ENCODE measurements at places on chromosomes 13 and 19.

DNA sequence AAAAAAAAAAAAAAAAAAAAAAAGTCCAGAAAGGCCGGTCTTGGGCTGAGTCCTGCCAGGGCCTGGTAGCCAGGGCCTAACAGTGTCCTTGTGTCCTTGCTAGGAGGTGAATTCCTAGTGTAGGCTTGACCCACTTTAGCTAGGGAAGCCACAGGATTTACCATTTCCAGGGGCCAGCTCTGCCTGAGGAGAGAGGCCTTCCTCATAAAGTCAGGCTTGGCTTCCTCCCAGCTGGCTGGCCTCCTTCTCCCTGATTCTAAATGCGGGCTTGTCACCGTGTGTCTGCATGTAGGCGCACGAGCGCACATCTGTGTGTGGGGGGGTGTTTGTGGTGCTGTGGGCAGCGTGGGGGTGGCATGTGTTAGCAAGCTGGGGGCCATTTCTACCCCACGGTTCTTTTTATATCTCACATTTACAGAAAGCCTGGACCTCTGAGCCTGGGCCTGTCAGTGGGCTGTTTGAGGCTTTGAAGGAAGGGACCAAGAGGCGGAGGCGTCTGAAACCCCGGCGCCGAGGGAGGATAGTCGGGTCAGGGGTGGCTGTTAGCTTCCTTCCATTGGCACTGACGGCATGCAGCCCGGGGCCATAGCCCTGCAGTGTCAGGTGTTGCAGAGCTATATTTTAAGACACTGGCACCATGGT lies 31.7 kb downstream of the IER2 start:
- peak; percentile 74 for DNase-seq

- DNase-seq: no peak
Observed at GRCh38 chr13:94343243-94343585, 136.3 kb downstream of the DCT start.

DNA sequence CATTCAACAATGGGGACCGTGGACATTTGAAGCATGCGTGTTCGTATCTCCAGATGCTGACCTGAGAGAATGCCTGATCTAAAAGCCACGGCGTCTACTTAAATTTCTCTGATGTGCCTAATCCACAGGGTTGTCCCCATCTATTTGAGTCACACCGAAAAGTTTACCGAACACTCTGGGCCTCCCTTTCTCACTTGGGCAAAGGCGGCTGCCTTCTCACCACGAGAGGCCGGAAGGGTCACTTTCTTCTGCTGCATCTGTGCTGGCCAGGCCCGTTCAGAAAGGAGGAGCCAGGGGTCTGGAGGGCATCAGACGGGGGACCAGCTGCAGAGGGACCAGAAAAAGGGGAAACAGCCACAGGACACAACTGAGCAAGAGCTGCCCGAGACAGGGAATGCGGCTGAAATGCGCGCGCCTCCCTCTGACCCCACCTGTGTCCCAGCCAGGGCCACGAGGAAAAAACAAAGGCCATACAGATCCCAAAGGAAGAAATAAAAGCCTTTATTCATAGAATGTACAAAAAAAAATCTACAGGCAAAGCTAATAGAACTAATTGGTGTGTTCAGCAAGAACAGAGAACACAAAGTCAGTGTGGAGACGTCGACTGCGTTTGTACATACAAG lies 71.3 kb upstream of the C13orf46 start:
- DNase-seq: no peak

DNA sequence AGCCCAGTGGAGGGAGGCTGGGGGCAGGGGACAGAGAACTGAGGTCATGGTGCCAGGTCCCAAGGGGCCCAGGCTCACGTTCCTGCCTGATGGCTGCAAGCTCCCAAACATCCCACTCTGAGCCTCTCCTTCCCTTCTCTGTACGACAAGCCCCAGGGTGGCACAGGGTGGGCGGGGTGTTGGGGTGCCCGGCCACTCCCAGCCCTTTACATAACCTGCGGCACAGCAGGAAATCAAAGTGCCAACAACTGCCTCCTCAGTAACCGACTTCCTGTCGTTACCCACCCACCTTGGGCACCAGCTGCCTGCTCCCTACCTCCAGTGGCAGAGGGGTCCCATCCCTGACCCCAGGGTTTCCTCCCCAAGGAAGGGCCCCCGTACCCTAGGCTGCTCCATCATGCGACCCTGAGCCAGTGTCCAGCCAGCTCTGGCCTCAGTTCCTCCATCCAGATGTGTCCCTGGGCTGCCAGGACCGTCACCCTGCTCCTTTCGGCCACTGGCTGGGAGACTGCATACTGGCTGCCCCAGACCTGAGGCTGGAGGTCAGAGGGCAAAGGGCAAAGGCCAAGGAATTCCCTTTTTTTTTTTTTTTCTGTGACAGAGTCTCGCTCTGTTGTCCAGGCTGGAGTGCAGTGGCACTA lies 27.7 kb upstream of the NFIC start:
- DNase-seq: no peak

GRCh38 chr19:30215248-30215647 lies 156.9 kb upstream of the ZNF536 start:
- no peak for DNase-seq

GRCh38 chr19:1066251-1066747 lies 668 bp upstream of the ARHGAP45 start:
- no peak for DNase-seq

GRCh38 chr13:113742445-113743120 lies 16.4 kb upstream of the TMEM255B start:
- no peak for DNase-seq

DNA sequence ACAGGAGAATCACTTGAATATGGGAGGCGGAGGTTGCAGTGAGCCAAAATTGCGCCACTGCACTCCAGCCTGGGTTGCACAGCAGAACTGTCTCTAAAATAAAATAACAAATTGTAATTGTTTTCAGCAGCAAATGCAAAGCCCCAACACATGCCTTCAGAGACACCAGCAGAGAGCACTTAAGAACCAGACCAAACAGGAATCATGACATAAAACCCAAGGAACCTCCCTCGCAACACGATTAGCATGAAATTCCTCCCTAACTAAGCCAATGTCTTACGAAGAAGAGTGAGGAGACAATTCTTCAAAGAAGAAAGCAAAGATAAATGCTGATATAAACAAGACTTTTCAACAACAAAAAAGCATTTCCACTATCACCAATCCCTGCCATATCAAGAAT lies 40.1 kb downstream of the PSPC1 start:
- no peak for DNase-seq

- no peak for DNase-seq
Observed at GRCh38 chr13:96794669-96795068, 199.6 kb downstream of the OXGR1 start.

DNA sequence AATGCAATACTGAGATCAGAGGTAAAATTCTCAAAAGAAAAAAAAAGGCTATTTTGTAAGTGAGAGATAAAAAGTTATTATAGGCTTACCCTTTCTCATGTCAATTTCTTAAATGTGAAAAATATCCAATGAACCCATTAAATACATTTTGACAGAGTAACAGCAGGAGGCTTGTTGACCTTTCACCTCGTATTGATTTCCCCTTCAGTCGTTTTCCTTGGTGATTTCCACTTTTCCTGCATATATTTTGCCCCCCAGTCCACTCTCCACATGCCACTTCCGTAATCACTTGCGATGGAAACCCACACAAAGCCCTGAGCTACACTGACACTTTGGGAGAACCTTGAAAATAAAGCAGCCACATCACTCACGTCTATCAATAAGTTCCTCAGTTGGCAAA lies 248.1 kb upstream of the OBI1 start:
- DNase-seq: no peak

DNA sequence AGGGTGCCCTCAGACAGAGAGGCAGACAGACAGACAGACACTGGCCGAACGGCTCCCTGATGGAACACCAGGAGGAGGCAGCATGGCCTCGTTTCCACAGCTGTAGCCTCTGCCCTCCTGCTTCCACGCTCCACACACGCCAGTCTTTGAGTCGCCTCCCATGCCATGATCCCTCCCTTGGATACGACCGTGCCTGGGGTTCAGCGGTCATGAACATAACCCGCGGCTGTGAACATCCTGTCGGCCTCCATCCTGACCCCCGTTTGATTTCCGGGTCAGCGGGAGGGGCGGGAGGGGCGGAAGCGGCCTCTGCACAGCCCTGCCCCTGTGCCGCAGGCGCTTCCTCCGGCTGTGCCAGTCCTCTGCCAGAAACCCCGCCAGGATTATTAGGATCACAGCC lies 23.4 kb downstream of the GP6 start:
- DNase-seq: no peak

- no peak for DNase-seq
Observed at GRCh38 chr13:83183439-83184149, 698.7 kb downstream of the SLITRK1 start.

- DNase-seq: peak; percentile 50
Observed at GRCh38 chr19:18634612-18635297, 2.1 kb upstream of the KLHL26 start.

DNA sequence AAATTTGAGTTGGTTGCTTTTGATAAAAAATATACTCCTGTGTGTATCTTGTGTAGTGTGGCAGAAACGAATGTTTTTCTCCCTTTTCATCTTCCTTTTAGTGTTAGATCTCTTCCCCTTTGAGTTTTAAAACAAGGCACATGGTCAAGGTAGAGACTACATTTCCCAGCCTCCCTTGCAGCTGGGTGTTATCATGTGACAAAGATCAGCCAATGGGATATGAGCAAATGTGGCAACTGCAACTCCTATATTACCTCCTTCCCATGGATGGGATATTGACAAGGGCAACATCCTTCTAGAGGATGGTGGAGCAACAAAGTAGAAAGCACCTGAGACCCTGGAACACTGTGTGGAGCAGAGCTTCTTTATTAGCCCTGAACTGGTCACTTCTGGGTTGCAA lies 42.4 kb downstream of the ADGRE3 start:
- DNase-seq: no peak

GRCh38 chr19:6837525-6837924 lies 49.9 kb upstream of the ADGRE1 start:
- no peak for DNase-seq
